A549 (cell line): ENCODE measurements at places on chromosomes 1 and 21. TPM values are rescaled to one million over a fixed set of nuclear protein-coding genes. Genes with fewer than 3 reads are reported as not detected.

Gene DR1
- 20.9 to 22.5 TPM (median 22.0 TPM) in 3 replicates for polyA plus RNA-seq

Gene VWA1
- polyA plus RNA-seq: 4.2 to 5.3 TPM (median 4.8 TPM) in 3 replicates

Gene LCE2B
- not detected in 3 replicates for polyA plus RNA-seq

Gene WNT3A
- not detected in 3 replicates for polyA plus RNA-seq

Gene DSCAM
- polyA plus RNA-seq: not detected in 3 replicates

GRCh38 chr1:84166797-84167196, 22.7 kb downstream of the PRKACB start:
- no peak for DNase-seq

DNA sequence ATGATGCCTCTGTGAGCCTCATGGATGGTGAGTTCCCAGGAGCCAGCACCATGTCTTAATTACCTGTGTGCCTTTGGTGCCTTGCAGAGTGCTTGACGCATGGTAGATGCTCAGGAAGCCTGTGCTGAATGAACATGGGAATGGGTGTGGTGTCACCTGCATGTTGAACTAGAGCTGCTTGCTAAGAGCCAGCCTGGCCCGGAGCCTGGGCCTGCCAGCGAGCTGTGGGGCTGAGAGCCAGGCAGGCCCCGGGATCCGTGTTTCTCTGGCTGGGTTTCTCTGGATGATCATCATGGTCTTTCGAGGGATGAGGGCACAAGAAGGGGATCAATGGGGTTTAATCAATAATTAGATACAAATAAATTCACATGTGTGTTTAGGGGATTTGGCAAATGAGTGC, 6.7 kb upstream of the TEX35 start:
- DNase-seq: no peak

- DNase-seq: no peak
These were observed 35.4 kb downstream of the ACTL8 start for GRCh38 chr1:17790383-17791054.

- DNase-seq: no peak
These were observed 88.0 kb upstream of the PLXNA2 start for GRCh38 chr1:208332036-208332773.

GRCh38 chr1:173467426-173467825, 9.7 kb upstream of the PRDX6 start:
- no peak for DNase-seq

DNA sequence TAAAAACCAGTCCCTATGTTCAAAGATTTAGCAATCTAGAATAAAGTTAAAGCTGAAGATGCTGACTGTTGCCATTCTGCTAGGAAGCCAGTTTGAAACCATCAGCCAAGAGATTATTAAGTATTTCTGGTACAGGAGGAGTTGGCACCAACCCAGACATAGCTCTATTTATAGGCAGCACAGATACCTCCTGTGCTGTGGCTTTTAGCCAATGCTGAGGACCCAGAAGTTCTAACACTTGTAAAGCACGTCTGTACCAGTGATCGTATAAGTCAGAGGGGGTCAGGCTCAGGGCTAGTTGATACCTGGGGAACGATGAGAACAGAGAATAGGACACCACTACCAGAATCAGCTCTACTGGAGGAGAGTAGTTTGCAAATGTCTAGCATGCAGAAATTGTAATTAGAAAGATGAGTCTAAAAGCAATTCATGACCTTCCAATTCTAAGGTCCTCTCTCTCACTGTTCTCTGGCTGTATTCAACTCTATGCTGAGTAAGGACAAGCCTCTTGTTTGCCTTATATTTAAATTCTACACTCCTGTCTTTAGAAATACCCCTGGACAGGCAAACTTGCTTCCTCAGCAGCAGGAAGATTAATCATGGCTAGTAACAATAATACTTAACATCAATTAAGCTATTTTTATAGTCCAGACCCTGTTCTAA, 96.8 kb upstream of the PALMD start:
- DNase-seq: no peak

- DNase-seq: no peak
These were observed 53.6 kb downstream of the ERG start for GRCh38 chr21:38444691-38445090.

DNA sequence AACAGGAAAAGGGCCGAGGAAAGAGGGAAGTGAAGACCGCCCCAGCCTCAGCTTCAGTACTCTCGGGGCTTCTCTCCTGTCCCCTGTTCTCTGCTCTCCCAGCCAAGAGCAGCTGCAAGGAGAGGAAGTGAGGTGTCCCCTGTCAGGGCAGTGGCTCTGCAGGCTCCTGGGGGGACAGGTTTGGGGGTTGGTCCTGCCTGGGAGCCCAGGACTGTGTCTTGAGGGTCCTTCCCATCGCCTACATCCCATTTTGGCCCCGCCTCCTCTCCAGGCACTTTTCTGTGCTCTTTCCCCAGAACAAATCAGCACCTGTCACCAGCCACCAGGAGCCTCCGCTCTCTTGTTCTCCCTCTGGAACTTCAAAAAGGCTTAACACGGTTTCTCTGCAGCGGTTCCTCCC, 82.6 kb downstream of the VWA5B1 start:
- no peak for DNase-seq

DNA sequence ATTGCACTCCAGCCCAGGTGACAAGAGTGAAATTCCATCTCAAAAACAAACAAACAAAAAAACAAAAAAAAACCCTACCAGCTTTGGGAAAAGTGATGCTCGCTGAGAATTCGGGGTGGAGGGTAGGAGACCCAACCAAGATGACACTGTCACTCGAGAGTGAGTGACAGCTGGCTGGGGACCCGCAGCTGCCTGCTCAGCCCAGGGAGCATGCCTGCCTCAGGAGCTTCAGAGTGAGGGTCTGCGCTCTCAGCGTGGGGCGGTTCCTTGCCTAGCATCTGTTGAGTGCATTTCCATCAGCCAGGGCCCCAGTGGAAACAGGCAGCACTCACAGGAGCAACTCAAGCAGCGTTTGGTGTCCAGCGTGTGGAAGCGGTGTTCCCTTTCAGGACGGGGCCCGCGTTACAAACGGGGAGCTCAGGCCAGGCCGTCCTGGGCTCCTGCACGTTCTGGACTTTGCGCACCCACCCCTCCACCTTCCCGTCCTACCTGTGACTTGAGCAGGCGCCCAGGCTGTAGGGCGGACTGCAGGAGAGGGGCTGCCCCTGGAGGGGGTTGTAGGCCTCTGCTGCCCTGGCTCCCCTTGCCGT, 5.9 kb downstream of the CSTB start:
- DNase-seq: no peak

DNA sequence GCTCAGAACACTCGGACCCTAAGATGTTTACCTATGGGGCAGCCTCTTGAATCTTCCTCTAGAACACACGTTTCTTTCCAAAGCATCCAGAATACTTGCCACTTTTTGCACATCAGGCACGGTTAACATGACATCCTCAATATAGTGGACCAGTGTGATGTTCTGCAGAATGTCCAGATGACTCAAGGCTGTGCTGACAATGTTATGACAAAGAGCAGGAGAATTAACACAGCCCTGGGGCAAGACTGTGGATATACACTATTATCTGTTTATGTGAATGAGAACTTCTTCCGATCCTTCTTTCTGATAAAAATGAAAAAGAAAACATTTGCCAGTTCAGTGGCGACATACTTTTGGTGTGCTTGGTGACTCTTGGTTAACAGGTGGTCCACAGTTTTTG, 154.3 kb downstream of the PDE4B start:
- no peak for DNase-seq

GRCh38 chr21:41886328-41886727, 7.2 kb upstream of the PRDM15 start:
- DNase-seq: no peak

DNA sequence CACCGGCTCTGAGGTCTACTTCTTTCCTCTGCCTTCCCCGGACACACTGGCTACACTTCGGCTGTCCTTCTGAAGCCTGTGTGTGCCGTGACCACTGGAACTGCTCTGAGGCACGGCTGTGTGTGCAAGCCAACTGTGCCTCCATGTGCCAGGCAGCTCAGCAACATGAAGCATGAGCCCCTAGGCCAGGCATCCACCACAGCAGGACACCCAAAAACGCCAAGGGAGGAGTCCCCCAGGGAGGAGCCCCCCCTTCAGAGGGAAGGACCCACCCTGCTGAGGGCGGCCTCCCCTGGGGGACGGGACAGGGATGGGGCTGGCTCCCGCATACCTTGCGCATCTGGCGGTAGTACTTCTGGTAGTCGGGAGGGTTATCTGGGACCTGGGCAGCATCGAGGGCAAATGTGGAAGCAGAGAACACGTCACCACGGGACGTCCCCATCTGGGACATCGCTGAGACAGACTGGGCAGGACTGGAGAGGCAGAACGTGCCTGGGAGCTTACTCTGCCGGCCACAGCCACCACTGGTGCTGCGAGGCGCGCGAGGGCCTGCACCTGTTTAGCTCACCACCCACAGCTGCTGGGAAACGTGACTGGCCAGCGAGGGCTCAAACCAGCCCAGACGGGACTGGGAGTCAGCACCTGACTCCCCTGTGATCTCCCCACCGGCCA, 20.5 kb downstream of the LSS start:
- no peak for DNase-seq

- DNase-seq: no peak
These were observed at the start of gene RNF187 for GRCh38 chr1:228487336-228488124. Gene RNF187 (plus strand): TSS chr1:228487382.

DNA sequence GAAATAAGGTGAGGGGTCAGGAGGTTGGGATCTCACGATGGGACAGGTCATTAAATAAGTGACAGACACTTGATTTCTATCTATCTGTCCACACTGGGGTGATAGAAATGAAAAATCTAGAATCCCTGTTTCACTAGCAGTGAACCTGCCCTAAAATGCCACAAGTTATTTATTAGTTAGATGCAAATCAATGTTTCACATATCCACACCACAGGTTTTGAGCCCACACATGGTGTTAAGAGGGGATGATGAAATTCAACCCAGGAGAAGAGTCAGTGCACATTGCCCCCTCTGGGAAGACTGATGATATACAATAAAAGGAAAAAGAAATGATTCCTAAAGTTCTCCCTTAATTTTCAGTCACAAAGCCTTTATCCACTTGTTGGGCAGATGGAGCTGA, 10.1 kb upstream of the NTPCR start:
- no peak for DNase-seq

GRCh38 chr1:222329493-222330045, 218.3 kb downstream of the HHIPL2 start:
- no peak for DNase-seq

DNA sequence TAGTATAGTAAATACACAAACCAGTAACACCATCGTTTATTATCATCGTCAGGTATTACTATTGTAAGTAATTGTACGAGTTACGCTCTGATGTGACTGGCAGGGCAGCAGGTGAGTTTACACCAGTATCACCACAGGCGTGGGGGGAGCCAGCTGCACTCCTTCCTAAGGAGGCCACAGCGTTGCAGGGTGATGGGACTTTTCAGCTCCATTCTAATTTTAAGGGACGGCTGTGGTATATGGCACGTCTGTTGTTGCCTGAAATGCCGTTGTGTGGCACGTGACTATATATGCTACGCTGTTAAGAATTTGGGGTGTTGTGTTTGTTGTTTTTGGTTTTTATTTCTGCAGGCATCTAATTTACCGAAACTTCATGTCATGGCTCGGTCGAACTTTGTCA, 164.8 kb upstream of the COL6A1 start:
- no peak for DNase-seq

DNA sequence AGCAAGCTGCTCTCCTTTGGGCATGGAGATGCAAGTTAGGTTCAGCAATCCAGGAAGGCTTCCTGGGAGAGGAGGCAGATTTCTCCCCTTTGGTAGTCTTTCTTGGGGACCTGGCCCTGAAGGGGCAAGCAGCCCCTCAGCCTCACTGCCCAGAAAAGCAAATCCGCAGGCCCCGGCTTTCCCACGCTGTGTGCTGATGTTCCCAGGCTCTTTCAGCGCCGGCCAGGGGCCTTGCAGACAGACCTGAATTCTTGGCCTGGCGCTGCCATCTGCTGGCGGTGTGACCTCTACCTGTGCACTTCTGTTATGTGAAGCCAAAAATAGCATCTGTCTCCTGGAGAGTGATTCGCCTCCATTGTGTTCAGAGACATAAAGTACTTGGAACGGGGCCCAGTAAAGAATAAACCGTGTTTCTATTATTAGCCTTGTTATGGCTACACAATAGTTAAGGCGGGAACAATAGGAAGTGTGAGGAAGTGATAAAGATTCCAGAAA, 64.8 kb downstream of the ALPL start:
- peak; percentile 70 for DNase-seq

DNA sequence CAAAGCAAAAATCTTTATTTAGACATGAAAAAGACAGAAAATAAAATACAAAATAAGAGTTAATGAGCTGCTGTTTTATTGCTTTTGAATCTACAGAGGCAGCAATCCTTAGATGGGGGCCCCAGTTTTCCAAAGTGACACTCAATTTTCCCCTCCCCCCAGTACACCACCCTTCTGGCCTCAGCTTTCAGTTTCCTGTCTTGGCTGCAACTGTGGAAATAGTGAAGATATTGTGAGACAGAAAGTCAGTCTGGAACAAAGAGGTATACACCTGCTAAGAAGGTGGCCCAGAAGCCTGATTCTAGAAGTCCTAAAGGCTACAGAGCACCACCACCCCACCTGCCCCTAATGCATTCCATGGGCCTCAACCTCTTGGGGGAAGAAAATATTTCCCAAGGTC, 1.1 kb upstream of the MTMR11 start:
- DNase-seq: no peak

- no peak for DNase-seq
These were observed 131.8 kb downstream of the CCDC185 start for GRCh38 chr1:223524930-223525451.

DNA sequence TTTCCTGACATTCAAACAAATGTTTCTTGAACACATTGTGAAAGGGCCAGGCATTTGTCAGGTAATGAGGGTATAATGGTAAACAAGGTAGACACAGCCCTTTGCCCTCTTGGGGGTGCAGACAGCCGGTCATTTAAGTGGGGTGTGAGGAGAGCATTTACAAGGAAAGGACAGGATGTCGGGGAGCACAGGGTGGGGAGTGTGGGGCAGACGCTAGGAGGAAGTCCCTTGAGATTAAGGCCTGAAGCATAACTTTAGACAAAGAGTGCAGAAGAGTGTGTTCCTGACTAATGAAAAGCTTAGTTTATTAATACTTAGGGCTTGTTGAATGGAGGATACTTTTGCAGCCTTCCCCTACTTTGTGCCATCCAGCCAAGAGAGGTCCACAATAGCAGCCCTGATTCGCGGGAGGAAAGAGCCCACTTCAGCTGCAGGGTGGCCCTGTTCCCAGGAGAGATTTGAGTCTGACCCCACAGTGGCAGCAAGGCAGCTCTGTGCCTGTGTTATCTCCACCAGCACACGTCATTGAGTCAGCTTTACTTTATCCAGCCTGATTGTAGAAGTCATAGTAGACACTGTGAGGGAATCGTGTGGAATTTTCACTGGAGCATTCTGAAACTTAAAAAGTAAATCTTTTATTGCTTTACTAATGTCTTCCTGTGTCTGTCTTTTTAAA, 35.1 kb downstream of the MPZL1 start:
- DNase-seq: no peak

GRCh38 chr21:31894457-31894856, 21.6 kb downstream of the HUNK start:
- DNase-seq: no peak

- no peak for DNase-seq
These were observed 15.3 kb downstream of the ZBTB7B start for GRCh38 chr1:155017946-155018316.

DNA sequence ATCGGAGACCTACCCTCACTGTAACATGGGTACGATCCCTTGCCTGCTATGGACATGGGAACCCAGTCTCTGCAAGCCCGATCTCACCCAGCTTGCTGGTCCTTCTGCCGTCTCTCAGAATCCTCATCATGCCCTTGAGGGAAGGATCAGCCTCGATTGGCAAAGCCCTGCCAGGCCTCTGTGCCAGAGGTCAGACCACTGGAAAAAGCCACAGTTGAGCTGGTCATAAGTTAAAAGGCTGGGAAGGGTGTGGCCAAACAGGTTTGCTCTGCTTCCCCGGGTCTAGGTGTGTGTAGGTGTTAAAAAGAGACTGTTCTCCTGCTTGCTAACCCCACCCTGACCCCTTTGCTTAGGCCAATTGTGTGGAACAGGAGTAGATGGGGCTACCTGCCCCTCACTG, 19.5 kb upstream of the PADI3 start:
- no peak for DNase-seq
